CD4-positive, alpha-beta T cell treated with Interleukin-1 beta for 1 hour (primary cell): ENCODE measurements at places on chromosomes 1 and 21.

DNA sequence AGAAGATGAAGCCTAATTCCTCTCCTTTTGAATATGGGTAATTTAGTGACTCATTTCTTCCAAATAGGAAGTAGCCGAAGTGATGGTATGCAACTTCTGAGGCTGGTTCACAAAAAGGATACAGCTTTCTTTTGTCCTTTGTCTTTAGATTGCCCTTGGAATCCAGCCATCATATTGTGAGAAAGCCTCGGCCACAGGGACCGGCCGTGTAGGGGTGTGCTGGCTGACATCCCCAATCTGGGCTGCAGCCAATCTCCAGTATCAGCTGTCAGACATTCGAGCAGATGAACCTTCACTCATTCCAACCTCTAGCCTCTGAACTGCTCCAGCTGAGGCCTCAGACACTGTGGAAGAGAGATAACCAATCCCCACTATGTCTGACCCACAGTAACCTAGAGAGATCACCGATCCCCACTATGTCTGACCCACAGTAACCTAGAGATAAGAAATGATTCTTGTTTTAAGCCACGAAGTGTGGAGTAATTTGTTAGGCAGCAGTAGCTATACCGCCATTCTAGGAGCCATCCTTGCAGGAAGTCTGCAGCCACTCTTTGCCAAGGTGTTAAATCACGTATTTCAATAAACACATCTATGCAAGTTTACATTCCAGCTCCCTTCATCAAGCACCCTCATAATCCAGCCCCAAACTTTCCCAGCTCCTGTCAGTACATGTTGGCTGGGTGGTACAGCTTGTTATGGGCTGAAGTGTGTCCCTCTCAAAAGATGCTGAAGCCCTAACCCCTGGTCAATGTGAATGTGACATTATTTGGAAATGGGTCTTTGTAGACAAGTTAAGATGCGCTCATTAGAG is 2.9 kb upstream of the DIP2A start:
- no peak for DNase-seq

GRCh38 chr1:233544304-233544703 is 69.6 kb upstream of the KCNK1 start:
- DNase-seq: no peak

GRCh38 chr1:106224426-106224825 is 832.0 kb upstream of the PRMT6 start:
- DNase-seq: no peak

- no peak for DNase-seq
Measured at GRCh38 chr1:156973417-156973816, 53.0 kb downstream of the LRRC71 start.

DNA sequence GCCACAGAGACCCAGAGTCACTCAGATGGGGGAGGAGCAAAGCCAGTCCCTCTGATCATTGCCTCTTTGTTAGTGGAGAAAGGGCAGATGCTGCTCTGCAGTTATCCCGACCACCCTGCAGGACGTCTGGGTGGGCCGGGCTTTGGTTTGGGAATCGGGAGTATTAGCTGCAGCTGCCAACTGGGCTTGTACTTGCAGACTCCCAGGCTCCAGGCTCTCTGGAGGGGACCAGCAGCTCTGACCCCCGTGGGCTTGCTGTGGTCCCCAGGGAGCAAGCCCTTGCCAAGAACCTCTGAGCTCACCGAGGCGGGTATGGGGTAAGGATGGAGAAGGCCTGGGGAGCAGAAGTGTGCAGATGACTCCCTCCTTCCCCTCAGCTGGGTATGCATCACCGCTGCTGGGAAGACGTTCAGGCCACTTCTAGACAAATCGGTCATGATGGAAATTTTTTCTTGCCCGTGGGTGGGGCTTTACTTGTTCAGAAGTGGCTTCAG is 21.6 kb downstream of the MAPKAPK2 start:
- peak; percentile 32 for DNase-seq

- no peak for DNase-seq
Measured at GRCh38 chr1:37439349-37439995, 34.9 kb upstream of the ZC3H12A start.

GRCh38 chr1:219220945-219221344 is 47.3 kb downstream of the LYPLAL1 start:
- no peak for DNase-seq

DNA sequence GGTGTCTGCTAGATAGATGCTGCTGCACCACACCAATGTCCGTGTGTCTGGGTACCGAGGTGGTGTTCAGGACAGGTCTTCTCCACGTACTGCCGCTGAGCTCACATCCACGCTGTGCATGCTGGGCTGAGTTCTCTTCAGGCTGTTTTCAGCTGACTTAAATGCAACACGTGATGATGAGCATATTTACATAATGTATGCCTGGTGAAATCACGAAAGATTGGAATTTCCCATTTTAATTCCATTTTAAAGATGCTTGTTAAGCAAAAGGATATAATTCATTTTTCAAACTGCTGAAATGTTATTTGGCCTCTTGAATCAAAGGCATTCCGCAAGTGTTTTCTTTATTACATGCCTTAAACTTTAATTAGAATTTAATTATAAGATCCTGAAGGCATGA is 107.9 kb downstream of the FGGY start:
- no peak for DNase-seq
